Tracheal epithelial cell (primary cell): ENCODE measurements at places on chromosomes 11 and 22. TPM values are rescaled to one million over a fixed set of nuclear protein-coding genes. Genes with fewer than 3 reads are reported as not detected.

Gene BIK
- 61.0 and 99.3 TPM in 2 replicates for total RNA-seq

Gene PAMR1
- 2.6 and 5.8 TPM in 2 replicates for total RNA-seq

Gene PKDREJ
- total RNA-seq: not detected in 2 replicates

Gene APOBEC3G
- total RNA-seq: 4.6 and 9.6 TPM in 2 replicates

Gene OR51B2
- not detected in 2 replicates for total RNA-seq

Gene MOV10L1
- total RNA-seq: 0.48 and 0.64 TPM in 2 replicates

Gene SYT7
- 13.4 and 17.6 TPM in 2 replicates for total RNA-seq

Gene TUB
- total RNA-seq: 0.21 and 0.96 TPM in 2 replicates

Gene SDHAF2
- 15.8 and 40.2 TPM in 2 replicates for total RNA-seq

Gene TKFC
- 20.0 and 22.2 TPM in 2 replicates for total RNA-seq

Gene OR8G5
- not detected in 2 replicates for total RNA-seq

Gene TBX1
- 10.1 and 13.4 TPM in 2 replicates for total RNA-seq

Gene SLC25A45
- total RNA-seq: under 0.01 and 1.9 TPM in 2 replicates

Gene TNNT3
- 0.96 TPM in 1 of 2 replicates, not detected in the other for total RNA-seq

Gene OR4A5
- not detected in 2 replicates for total RNA-seq

Gene LGALS1
- 1,268 and 2,738 TPM in 2 replicates for total RNA-seq

Gene MUC5AC
- total RNA-seq: under 0.01 TPM in 1 of 2 replicates, not detected in the other

Gene CD3E
- not detected in 2 replicates for total RNA-seq

Gene KCNA4
- total RNA-seq: not detected in 2 replicates

Gene SLC3A2
- 423 and 762 TPM in 2 replicates for total RNA-seq

Gene MIEF1
- total RNA-seq: 18.6 and 27.3 TPM in 2 replicates

Gene NOX4
- total RNA-seq: 0.64 and 1.4 TPM in 2 replicates

Gene CPT1A
- total RNA-seq: 10.6 and 33.9 TPM in 2 replicates

Gene ARHGAP8
- 21.3 and 28.2 TPM in 2 replicates for total RNA-seq

Gene NCR3LG1
- total RNA-seq: 2.6 and 2.9 TPM in 2 replicates

Gene CABP4
- total RNA-seq: under 0.01 TPM in 1 of 2 replicates, not detected in the other

Gene SLC22A12
- total RNA-seq: not detected in 2 replicates

Gene RAPSN
- 0.24 TPM in 1 of 2 replicates, not detected in the other for total RNA-seq

Gene COPB1
- total RNA-seq: 198 and 269 TPM in 2 replicates

Gene HOATZ
- not detected in 2 replicates for total RNA-seq

Gene SAA1
- 3.2 and 53.7 TPM in 2 replicates for total RNA-seq

Gene C11orf16
- total RNA-seq: not detected in 2 replicates
